ENCODE measurements at places on chromosomes 2 and 18.

DNA sequence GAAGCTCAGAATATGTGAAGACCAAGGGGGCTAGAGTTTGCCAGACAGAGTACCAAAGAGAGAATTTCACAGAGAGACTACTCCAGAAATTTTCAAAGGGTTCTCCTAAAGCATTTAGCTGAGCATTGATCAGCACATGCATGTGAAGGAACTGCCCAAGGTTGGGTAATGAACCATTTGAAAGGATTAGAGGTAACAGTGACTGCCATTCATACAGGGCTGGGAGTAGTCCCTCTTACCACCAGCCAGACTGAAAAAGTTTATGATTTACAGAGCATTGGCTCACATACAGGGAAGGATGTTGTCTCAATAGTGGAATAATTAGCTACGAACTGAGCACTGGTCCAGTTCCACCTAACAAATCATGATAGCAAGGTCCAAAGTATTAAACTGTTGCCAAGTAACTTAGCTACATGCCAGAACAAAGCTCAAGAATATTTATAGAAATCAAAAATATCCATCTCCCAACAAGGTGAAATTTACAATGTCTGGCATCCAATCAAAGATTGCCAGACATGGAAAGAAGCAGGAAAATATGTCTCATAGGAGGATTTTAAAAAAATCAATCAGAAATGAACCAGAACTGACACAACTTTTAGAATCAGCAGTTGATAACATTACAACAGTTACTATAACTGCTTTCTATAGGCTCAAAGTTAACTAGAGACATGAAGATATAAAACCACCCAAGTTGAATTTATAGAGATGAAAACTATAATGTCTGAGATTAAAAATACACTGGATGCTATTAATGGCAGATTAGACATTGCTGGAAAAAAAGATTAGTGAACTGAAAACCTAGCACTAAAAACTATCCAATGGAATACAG lies 25.7 kb upstream of the RNF103 start:
- no peak for DNase-seq

DNA sequence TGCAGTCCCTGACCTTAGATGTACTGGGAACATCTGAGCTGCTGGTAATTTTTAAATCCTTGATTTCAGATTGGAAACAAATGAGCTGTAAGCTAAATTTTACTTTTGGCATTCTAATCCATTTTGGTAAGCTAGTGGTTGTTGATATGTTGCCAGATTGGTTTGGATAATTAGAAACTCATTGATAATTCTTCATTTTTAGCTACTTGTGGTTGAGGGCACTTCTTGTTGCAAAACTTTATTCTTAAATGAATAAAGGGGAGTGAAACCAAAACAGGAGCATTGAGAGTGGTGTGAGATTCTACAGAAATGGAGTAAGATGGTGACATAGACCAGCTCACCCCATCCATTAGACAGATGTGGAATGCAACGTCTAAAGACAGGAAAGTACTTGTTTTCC lies 64.5 kb downstream of the ITGB1BP1 start:
- no peak for DNase-seq

- no peak for DNase-seq
Measured at GRCh38 chr2:234345921-234346320, 151.0 kb downstream of the ARL4C start.

- DNase-seq, result no peak
Measured at GRCh38 chr2:216070195-216070594, 11.4 kb downstream of the PECR start.

All from activated T-cell treated with anti-CD3 and anti-CD28 coated beads, Interleukin-2, amount 50 U/mL, for 48 hours (primary cell).